Natural killer cell treated with Interleukin-12 subunit alpha and Interleukin-12 subunit beta and Interleukin-15 and Interleukin-18, amount 100 ng/mL, for 72 hours (primary cell): ENCODE measurements at places on chromosomes 16 and 17.

GRCh38 chr17:73214851-73215250, 22.0 kb downstream of the COG1 start:
- no peak for DNase-seq

GRCh38 chr17:35390156-35390555, 16.7 kb upstream of the SLFN11 start:
- DNase-seq: no peak

DNA sequence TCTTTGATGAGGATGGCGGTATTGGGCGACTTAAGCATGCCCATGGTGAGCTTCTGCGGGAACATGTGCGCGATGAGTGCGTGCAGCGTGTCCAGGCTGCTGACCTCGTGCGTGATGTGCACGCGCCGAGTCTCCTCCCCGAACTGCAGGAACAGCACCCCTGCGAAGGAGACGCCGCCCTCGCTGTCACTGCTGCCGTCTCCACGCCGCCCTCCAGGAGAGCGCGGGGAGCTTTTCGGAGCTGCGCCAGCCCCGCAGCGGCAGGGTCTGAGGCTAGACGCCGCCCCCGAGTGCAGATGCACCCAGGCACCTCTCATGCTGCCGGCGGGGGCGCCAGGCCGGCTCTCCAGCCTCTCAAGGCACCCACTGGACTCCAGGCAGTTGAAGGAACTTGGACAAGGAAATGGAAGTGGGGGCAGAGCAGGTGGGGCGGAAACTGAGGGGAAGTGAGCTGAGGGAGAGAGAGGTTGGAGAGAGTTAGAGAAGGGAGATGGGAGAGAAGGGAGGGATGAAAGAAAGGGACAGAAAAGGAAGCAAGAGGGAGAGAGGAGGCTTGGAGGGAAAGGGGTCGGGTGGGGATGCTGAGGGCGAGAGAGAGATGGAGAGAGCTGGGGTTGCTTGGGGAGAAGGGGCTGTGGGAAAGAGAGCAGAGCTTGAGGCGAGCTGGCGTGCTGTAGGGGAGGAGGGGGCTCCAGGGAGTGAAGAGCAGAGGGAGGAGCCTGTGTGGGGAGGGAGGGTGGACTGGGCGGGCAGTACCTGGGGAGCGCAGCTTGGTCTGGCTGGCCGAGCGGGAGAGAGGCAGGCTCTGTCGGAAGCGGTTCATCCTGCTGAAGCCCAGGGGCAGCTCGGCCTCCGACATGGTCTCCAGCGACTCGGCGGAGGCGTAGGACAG, 42.1 kb downstream of the SRCIN1 start:
- DNase-seq: no peak

- DNase-seq: no peak
Observed at GRCh38 chr17:72594248-72594647, 473.4 kb downstream of the SOX9 start.

DNA sequence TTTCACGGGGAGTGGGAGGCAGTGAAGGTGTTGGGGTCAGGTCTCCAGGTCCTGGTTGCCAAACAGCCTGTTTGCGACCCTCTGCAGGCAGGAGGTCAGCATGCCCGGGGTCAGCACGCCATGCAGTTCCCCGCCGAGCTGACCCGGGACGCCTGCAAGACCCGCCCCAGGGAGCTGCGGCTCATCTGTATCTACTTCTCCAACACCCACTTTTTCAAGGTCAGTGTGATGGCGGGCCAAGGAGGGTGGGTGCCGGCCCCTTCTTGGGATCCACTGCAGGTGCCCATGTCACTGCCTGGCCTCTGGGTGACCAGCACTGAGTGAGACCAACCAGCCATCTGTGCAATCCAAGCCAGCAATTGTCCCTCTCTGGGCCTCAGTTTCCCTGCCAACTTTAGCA, 21.3 kb downstream of the ADGRG5 start:
- DNase-seq: no peak

GRCh38 chr17:73749337-73749823, 105.1 kb upstream of the SDK2 start:
- no peak for DNase-seq
